ENCODE measurements at places on chromosomes 4 and X.

DNA sequence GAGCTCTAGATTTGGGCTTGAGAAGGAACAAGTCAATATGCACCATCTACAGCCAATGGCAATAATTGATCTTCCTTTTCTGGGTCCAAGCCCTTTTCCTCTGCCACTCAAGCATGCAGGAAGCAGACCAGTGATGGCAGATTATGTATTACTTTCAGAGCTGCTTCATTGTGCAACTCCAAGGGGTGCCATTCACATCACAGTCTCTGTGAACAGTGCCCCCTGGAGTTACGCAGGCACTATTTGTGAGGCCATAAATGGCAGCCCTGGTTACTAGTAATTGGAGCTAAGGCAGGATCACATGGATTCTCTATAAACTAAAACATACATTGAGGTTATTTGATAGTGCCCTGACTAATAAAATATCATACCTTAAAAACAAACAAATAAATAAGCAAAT lies 313.4 kb upstream of the SLC7A11 start:
- peak; percentile 16 for DNase-seq

- DNase-seq = no peak
These were observed 104.6 kb downstream of the PHEX start for GRCh38 chrX:22136711-22137110.

DNA sequence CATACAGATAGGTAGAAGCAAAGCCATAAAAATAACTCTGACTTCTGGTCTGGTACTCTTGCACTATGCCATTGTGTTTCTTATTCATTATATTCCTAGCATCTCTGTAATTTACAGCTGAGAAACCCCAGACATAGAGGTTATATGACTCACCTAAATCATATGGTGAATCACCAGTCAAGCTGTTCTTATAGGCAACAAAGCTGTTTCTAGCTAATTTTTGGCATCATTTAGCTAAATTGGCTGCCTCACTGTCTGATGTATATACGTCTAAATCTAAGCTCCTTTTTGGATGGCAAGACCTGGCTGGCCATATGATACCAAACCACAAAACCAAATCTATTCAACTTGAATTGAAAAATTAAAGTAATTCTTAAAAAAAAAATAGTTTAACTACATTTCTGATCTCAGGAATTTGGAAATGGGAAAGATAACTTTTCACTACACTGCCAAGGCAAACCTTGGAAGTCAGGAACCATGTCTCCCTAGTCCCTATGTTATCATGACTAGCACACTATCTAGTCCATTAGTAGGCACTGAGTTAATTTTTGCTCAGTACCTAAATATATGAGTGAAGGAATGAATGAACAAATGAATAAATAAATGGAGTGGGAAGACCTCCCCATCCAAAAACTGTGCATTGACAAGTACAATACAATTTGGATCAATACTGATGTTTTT lies 41.3 kb upstream of the STAG2 start:
- DNase-seq = no peak

- no peak for DNase-seq
These were observed 78.9 kb downstream of the RFC1 start for GRCh38 chr4:39287223-39287622.

GRCh38 chrX:13607331-13607995 lies 38.1 kb downstream of the EGFL6 start:
- no peak for DNase-seq

DNA sequence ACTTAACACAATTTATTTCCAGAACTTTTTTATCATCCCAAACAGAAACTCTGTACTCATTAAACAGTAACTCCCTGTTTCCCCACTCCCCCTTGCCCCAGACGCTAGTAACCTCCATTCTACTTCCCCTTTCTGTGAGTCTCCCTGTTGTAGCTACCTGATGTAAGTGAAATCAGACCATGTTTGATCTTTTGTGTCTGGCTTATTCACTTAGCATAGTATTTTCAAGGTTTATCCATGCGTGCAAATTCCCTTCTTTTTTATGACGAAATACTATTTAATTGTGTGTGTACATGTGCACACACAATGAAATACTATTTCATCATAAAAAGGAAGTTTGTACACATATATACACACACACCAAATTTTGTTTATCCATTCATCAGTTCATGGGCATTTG lies 5.2 kb downstream of the PKD2 start:
- DNase-seq = no peak

DNA sequence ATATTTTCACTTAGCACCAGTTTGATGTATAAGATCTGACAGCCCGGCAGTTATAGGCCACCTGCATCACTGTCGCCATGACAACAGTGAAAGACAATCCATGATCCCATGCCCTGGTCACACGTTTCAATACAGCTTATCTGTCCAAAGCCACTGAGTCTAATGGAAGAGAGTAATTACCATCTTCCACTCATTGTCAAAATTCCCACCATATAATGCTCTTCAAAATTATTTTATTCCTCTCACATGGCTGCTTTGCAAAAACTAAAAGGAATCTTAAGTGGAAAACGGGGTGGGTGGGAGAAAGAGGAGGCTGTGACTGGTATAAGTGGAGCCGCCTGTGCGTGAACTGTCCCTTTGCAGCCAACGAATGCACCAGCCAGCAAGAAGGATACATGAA lies 44.2 kb downstream of the MAML3 start:
- no peak for DNase-seq

DNA sequence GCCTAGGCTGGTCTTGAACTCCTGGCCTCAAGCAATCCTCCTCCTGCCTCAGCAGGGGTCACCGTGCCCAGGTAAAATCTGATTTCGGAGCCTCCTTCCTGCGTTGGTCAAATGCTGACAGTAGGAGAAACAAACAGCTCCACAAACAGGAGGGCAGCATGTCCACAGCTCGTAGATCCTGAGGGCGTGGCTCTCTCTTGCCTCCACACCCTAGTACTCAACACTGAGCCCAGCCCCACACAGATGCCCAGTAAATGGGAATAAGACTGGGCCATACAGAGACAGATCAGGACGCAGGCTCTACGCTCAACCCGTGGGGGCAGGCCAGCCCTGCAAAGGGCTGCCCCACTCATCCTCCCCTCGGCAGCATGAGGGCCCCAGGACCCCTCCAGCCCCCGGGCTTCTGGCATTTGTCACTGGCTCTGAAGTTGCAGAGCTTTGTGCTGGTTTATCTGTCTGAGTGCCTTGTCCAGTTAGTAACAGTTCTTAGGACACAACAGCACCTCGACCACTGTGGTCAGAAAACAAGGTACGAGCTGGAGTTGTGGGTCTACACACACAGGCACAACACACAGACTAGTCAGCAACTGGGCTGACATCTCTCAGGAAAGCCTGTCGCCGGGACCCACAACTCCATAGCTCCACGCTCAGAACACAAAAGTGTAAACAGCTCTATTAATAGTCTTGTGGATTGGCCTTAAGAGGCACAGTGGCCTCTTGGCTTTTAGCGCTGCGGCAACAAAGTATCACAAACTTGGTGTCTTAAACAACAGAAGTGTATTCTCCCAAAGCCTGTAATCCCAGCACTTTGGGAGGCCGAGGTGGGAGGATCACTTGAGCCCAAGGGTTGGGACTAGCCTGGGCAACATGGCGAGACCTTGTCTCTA lies 5.2 kb downstream of the TNIP2 start:
- no peak for DNase-seq

DNA sequence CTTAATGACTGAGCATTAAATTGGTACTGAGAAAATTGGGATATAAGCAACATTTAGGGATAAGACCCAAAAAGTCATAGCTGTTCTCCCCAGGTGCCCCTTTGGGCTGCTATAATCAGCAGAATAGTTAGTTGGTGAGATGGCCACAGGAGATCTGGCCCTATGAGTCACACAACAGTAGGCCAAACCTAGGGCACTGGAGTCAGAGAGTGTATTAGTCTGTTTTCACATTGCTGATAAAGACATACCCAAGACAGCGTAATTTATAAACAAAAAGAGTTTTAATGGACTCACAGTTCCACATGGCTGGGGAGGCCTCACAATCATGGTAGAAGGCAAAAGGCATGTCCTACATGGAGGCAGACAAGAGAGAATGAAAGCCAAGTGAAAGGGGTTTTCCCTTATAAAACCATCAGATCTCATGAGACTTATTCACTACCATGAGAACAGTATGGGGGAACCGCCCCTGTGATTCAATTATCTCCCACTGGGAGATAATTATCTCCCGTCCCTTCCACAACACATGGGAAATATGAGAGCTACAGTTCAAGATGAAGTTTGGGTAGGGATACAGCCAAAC lies 338.3 kb upstream of the NR3C2 start:
- DNase-seq = no peak

GRCh38 chr4:55352726-55353125 lies 6.7 kb downstream of the SRD5A3 start:
- no peak for DNase-seq

DNA sequence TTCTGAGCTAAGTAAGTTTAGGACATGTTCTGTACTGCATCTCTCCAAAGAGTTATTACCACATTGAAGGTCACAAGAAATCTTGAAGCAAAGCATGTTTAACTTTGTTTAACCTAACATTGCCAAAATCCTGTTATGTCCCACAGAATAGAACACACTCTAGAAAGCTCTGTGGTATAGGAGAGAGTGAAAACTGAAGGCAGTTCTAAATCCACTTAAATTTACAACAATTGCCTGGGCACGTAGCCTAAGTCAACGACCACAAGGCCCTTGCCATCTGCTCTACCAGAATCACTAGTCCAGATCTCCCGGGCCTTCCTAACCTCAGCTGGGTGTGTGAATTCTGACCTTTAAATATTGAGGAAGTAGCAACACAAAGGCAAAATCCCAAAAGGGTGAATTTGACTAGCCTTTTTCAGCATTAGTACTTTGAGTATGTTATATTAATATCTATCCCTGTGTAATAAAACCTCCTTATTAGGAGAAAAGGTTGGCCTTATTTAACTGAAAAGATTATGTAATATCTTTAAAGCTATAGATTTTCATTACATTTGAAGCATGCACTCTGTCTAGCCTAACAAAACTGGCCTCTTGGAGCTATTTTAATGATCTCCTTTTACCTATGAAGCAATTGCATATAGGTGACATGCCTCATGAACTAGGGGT lies 4.5 kb upstream of the MAML3 start:
- DNase-seq = no peak

DNA sequence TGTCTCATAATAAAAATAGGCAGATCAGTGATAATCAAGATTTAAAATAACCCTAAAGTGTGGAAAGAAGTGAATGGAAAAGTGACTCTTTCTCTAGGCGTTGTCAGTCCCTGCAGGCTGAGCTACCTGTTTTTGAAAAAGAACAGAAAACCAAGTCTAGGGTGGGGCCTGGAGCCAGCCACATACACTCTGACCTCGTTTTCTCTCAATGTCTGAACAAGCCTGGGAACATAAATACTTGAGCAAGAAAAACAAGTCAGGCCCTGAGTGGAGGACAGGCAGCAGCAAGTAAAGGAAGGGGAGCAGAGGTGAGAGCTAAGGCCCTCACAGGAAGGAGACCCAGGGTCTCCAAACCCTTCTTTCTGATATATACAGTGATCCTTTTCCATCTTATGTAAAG lies 91.7 kb upstream of the HPF1 start:
- DNase-seq = no peak

- no peak for DNase-seq
These were observed 20.2 kb upstream of the MGST2 start for GRCh38 chr4:139645458-139645857.

DNA sequence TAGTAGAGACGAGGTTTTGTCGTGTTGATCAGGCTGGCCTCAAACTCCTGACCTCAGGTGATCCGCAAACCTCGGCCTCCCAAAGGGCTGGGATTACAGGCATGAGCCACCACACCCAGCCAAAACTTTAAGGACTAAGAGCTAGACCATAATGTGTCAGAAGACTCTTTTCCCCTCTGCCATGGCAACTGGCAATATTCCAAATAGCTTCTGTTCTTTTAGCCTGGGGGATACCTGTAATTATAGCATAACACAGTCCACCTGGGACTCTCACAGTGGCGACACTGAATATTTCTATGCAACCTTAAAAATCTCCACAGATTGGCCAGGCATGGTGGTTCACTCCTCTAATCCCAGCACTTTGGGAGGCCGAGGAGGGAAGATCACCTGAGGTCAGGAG lies 45.5 kb upstream of the RBM47 start:
- no peak for DNase-seq

DNA sequence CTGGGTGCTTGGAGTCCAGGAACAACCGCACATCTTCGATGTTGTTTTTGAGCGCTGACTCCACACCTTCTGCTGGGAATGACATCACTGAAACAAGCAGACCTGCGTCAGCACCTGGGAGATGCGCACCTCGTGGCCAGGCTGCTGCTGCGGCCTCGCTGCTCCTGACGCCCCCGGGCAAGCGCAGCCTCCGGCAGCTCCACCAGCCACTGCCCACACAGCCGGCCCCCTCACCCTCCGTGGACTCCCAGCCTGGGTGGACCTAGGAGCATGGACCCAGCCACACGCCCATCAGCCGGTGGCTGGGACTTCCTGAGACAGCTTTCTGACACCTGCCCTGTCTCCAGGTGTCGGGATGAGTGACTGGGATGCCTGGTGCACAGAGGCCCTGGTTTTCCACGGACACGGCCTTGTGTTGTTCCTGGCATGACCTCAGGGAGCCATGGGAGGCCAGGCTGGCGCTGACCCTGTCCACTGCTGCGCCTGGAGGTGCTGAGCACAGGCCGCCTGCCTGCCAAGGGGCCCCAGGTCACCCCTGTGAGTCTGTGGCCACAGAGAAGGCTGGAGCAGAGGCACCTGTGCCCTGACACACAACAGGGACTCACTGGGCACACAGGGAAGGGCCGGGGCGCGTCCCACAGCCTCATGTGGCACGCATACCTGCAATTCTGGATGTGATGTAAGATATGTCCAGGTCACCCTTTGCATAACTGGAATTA lies 48.6 kb downstream of the GAK start:
- DNase-seq = no peak

- no peak for DNase-seq
These were observed 67.7 kb downstream of the INPP4B start for GRCh38 chr4:142778430-142778829.

DNA sequence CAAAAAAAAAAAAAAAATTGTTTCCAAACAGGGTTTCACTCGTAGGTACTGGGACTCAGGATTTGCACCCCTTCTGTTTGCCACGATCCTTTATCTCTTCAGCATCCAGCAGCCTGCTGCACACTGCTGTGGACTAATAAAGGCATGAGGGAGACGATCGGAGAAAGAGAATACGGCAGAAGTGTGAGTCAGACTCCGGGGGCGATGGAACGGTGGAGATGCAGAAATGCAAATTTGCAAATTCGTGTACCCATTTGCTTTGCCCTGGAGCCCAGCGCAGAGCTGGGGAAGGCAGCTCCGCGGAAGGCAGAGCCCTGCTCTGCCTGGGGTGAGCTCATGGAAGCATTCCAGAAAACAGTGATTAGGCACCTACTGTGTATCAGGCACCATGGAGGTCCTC lies 270.3 kb downstream of the ASMT start:
- DNase-seq = no peak

DNA sequence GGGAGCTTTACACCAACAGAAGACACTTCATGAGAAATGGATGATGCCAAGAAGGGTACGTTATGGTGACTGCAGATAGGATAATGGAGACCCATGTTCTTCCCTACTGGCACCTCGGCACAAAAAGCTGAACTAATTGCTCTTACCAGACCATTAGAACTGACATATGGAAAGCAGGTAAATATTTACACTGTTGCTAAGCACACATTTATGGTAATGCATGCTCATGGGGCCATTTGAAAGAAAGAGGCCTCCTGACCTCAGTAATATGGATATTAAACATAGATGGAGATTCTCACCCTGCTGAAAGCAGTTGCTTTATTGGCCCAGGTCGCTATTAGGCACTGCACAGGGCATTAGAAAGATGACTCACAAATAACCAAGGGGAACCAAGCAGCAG lies 1759.6 kb downstream of the C4orf33 start:
- DNase-seq = peak; percentile 5

Measured in HT-29 (cell line).